ENCODE measurements at places on chromosomes 11 and 22.

DNA sequence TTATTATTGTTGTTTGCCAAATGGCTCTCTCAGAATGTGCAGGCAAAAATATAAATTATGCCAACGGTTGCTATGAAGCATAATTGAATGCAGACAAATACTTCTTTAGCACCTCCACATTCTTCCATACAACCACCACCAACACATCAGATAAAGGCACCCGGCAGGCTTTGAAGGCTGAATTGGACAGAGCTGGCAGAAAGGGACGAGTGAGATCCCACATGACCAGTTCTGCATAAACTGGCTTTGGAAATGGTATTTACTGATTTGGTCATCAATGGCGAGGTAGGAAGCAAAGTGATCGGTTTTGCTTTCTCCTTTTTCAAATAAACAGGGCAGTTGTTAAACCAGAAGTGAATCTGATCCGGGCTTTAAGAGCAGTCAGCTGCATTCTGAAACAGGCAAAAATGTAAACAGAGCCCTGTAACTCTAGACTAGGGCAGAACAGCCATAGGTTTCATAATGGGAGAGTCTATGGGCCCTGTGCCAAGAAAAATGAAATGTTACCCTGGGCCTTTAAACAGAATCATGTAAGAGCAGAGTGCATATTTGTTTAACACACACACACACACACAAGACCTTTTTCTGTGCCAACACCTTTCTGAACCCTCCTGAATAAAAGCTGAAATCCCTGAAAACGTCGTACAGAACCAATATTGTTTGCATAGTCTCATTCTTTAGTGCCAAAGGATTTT lies 97.7 kb downstream of the MPPED2 start:
- peak; percentile 82 for DNase-seq

- no peak for DNase-seq
Observed at GRCh38 chr11:47257517-47258316, at the start of gene NR1H3. Gene NR1H3 (plus strand): TSS chr11:47257996. CDS start chr11:47259217, 1,221 bp downstream.

GRCh38 chr11:6481924-6482275 lies 599 bp downstream of the TIMM10B start:
- no peak for DNase-seq

DNA sequence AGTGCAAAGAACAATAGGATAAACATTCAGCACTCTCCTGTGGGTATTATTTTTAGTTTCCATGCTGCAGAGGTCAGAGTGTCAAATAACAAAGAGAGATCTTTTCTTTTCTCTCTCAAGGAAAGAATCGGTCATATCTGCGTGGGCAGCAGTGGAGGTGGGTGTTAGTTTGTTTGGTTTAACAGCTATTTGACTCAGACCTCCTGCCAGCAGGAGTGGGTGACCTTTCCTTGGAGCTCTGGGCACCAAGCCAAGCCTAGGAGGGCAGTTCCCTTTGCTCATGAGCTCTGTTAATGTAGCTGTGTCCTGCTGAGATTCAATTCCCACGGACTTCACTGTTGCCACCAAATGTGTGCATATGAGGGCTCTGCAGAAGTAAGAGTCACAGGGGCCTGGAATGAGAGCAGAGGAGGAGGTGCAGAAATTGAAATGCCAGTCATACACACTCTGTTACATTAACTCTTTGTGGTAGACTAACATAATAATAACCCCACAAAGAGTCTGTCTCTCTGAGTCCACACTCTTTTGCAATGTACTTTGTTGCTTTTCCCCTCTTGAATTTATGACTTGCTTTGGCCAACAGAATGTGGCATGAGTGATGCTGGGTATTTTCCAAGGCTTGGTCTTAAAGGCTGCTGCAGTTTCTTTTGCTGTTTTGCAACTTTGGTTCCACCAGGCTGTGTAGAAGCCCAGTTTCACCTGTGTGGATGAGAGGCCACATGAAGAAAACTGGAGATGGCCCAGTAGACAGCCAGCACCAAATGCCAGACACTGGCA lies 76.0 kb upstream of the GRK3 start:
- peak; percentile 75 for DNase-seq

DNA sequence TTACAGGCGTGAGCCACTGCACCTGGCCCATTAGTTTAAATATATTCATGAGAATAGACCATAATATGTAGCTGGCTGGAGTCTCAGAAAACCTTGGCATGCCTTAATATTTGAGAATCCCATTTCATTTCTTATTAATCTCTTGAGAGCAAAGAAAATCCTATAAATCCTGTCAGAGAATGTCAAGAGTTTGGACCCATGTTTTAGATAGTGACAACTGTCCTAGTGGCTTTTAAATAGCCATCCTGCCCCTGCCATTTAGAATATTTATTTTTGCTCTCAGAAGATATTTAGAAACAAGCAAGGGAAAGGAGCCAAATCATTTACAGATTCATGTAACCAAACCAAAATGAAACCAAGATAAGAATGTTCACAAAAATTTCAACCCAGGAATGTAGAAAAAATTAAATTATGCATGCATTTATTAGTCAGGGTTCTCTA lies 107.2 kb downstream of the SWAP70 start:
- no peak for DNase-seq

DNA sequence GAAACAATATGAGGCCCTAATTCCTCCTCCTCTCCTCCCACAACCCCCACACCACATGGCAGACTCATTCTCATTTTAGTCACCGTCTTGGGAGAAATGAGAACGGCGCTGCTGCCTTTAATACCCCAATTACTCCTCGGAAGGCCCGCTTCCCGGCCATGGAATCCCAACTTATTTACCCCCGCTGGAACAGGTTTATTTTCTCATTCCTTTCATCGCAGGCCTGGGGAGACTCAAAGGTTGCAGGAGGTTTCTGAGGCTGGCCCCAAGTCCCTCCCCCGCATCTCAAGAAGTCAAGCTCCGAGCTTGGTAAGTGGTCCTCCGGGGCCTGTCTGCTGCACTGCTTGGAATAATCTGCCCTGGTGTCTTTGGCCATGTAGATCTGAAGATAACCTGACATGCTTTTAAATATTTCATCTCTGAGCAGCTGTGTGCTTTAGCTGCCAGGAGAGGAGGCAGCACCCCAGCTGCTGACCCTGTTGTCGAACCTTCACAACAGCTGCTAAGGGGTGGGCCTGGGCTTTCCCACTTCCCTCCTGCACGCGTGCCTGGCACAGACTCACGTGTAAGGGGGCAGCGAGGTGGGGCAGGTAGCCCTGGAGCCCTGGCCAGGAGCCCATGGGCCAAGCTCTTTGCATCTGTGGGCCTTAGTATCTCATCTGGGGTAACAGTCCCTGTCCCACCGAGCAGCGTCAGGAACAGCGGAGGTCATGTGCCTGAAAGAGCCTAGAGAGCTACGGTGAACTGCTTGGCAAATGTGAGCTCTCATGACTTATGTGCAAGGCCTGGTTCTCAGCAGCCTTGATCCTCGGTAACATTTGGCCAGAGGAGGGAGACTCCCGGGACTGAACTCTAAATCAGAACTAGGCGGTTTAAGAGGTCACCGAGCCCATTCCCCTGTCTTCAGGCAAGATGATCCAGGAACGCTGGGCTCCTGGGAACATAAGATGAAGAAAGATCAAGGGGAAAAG lies 164.6 kb downstream of the ST3GAL4 start:
- DNase-seq = no peak

DNA sequence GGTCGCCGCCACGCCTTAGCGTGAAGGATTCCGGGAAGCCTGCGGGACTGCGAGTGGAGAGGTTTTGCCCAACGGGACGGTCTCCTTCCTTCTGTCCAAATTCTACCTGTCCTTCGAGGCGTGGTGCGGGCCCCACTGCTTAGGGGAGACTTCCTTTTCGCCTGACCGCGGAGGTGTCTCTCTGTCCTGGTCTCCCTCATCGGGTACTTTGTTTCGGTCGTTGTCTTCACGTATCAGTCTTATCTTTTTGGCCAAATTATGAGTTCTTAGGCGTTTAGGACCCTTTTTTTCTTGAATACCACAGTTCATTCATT lies 388 bp downstream of the HINFP start:
- DNase-seq = no peak

DNA sequence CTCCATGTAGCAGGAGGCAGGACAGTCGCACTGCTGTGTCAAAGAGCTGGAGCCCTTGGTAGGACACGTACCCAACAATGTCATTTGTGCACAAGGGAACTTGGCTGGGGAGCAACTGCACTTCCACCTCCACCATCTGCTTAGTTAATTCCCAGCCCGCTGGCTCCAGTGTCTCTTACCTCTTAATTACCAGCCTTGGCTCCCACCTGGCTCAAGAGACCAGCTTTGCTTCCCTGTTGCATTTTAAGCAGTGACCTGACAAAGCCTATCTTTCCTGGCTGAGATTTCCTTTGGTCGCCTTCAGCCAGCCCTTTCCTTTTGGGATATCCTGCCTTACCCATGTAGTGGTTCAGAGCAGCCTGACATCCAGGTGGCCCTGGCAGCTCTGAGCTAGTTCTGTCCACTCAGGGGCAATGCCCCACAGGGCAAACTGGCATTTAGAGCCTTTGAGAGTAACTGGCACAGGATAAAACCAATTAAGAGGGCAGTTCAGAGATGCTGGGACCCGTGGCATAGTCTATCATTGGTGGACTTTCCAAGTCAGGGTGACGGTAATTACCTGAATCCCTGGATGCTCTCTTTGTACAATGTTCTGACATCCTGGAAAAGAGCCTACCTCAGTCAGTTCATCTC lies 212.6 kb upstream of the SORL1-AS1 start:
- no peak for DNase-seq

DNA sequence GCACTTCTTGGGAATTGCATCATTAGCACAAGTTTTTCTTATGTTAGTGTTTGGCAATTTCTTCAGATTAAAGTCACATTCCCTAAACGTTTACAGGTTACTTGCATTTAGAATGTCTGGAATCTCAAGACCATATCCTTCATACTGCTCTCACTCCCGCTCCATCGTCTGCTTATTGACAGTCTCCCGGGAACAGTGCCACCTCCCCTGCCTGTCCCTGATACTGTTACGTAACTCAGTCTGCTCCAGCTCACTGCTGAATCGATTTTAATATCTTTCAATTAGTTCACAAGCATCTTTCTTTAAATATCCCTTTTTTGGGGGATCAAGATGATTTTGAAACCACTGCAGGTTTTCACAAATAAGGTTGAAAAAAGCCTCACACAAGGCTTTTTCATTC lies 48.2 kb downstream of the GLYATL2 start:
- no peak for DNase-seq

DNA sequence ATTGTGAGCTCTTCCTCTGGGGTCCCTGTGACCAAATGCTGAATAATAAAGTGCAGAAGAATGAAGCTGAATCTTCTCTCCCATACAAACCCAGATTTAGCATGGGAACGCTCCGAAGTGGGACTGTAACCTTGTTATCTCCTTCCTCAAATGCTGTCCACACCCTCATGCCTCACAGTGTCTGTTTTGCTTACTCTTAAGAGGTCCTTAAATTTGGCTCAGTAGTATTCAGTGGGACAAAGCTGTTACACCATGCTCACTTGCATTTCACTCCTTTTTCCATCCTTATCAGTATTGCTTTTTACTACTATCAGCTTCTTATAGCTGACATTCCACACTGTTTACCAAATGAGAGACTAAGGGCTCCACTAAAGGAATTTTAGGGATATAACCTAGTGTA lies 13.8 kb upstream of the AMOTL1 start:
- no peak for DNase-seq

- no peak for DNase-seq
Observed at GRCh38 chr11:78504181-78504580, 70.5 kb downstream of the NARS2 start.

DNA sequence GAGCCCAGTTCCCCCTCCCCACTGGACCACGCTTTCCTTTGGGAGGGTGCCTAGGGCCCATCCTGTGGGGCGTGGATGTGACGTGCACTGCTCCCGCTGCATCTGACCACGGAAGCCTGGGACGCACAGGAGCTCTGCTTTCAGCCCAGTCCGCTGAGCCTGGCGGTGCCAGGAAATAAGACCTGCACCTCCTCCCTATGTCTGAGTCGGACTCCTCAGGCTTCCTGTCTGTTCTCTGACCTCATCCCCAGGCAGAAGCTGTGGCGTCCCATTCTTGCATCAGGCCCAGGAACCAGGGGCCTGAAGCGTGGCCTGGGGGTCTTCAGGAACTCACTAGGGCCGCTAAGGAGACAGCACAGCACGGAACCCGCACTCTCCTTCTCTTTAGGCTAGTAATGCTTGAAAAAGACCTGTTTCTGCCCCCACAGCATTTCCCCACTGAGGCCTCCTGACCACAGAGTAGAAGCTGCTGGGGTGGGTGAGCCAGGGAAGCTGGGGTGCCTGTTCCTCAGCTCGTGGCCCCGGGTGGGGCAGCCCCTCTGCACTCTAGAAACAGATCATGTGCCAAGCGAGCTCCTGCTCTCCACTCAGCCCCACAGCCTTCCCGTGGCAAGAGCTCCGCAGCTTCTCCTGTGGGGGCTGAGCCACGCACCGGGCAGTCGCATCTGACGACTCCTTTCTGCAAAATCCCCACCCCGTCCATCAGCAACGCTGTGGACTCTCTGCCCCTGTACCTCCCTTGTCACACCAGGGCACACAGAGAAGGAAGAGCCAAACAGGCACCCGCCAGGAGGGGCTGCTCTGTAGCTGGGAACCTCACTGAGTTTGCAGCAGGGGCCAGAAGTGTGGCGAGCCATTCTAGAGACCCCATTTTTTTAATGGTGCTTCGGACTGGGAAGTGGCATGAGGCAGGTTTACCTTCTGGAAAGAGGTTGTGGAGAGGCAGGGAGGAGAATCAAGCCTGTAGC lies 22.6 kb downstream of the MOV10L1 start:
- peak; percentile 52 for DNase-seq

DNA sequence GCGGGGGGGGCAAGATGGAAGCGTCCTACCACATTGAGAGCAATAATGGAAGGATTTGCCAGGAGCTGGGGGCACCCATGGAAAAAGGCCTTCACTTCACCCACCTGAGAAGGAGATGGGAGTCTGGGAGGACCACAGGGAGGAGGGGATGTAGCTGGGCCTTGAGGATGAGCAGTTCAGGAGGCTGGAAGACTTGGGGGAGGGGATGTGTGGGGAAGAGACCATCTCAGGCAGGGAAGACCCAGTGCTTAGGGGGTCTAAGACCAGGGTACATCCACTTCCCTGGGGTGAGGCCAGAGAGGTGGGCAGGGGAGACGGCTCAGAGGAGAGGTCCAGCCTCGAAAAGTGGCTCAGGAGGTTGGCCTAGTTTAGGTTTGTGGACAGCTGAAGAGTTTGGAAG lies 71.3 kb upstream of the TCF20 start:
- DNase-seq = no peak

DNA sequence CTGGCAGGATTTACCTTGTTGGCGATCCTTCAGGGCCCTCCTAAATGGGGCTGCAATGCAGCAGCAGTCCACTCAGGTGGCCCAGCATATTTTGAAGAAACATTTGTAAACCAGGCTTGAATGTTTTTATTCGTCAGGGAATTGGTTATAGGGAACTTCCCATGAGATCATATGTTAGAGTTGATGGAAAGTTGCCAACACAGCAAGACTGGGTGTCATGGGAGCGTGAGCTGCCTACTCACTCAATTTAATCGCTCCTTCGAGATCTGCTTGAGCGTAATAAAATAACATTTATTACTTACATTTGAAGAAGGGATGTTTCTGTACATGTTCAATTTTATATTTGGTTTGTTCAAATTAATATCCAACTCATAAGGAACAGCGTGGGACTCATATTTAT lies 19.4 kb downstream of the OR2AT4 start:
- peak; percentile 28 for DNase-seq

DNA sequence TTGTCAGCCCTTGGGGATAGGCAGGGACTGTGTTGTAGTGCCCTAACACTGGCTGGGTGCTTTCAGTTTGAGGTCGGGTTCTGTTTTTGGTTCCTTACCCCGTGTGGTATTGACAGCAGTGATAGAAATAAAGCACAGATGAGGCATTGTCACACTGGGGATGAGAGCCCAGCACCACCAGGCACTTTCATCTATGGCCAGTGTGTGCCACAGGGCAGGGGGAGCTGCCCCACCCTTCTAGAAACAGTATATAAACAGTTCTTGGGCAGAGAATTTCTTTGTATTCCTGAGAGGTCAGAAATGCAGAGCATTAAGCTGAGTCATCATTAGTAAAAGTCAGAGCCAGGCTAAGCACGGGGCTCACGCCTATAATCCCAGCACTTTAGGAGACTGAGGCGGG lies 23.1 kb upstream of the CDC42EP2 start:
- peak; percentile 68 for DNase-seq

Measured in bronchial epithelial cell (primary cell).